ENCODE measurements at places on chromosomes 6 and 20. TPM values are rescaled to one million over a fixed set of nuclear protein-coding genes. Genes with fewer than 3 reads are reported as not detected.

Gene ISM1
- 0.33 TPM for total RNA-seq

Gene FERMT1
- total RNA-seq: 5.2 TPM

Gene HAO1
- not detected for total RNA-seq

Gene TCP11
- 0.25 TPM for total RNA-seq

Gene PPP1R3G
- 2.9 TPM for total RNA-seq
